ENCODE measurements at places on chromosomes 13 and 19.

- no peak for DNase-seq
These were observed 61.0 kb upstream of the F7 start for GRCh38 chr13:113044391-113045114.

GRCh38 chr19:34274827-34275625, 20.7 kb downstream of the GARRE1 start:
- no peak for DNase-seq

DNA sequence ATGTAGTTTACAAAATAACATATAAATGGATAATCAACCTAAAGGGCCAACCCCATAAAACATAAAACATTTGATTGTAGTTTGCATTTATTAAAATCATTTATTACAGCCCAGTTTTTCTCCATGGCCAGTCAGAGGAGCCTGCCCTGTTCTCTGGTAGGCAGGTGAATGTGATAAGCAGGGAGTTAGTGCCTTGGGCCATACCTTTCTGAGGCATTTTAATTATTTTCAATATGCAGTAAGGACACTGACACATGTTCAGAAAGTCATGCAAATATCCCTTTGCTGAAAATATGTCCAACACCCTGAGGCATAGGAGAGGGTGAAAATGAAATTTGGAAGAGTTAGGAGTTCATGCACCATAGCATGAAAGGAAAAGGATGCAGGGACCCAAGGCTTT, 242.6 kb upstream of the EDNRB start:
- DNase-seq = no peak

DNA sequence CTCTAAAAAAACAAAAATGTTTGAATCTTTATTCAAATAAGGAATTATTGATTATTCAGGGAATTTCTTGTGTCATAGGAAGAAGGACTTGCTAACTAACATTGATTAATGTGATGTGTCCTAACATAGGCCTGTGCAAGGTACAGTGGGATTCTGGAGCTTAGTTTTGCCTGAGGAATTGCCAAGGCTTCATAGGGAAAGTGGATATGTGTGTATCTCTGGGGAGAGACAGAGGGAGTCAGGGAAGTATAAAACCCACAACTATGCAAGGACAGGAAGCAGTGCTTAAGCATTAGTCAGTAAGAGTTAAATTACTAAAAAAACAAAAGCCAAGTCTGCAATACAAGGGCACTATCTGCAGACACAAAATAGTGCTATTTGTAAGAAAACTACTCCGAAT, 59.6 kb downstream of the WDFY2 start:
- no peak for DNase-seq

- no peak for DNase-seq
These were observed 21.7 kb downstream of the MAU2 start for GRCh38 chr19:19342086-19343015.

DNA sequence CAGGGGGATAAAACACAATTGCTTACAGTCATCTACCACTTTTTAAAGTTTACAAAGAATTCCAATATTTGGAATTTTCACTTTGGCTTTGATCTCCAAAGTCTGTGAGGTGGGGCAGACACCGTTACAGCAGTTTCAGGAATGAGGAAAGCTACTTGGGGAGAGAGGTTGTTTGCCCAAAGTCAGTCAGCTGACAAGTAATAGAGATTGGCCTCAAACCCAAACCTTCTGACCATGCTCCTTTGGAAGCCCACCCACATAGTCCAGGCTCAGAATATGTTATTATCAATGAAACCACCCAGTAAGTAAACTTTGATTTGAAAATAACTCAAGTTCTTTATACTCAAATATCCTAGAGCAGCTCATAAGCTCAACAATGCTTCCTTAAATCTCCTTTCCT, 29.0 kb downstream of the RXFP2 start:
- no peak for DNase-seq

- DNase-seq = no peak
These were observed 15.0 kb downstream of the ZNF114 start for GRCh38 chr19:48284896-48285295.

- no peak for DNase-seq
These were observed 25.8 kb upstream of the TMEM255B start for GRCh38 chr13:113732961-113733950.

GRCh38 chr13:102237230-102237629, 164.6 kb downstream of the FGF14 start:
- DNase-seq = no peak

DNA sequence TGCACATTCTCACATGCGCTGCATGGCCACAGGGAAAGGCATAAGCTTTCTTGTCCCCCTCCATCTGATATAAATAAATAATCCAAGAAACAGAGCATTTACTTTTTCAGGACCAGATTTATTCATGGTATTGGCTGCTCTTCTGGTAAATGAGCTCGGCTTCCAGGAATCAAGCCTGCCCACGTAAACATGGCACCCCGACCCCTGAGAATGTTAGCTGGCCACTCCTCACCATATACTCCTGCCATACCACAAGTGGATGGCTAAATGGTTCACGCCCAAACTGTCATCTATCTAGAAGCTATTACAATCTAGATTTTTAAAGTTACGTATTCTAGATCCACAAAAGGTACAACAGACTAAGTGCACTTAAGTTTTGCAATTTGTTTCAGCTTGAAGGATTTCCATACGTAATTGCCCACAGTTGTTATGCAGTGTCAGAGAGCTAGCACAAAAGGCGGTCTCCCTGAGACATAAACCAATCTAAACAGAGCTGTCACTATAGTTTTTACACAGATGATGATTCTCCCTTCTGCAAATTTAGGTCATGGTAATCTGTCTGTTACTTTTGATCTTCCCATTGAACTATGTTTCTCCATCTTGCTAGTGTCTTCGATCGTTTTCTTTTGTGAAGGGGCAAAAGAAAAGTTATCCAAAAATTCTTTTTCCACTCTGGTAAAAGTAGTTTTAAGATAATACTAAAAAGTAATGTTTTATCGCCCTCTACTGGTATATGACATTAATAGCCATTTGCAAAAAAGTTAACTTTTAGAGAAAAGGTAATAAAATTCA, 16.2 kb upstream of the FOXO1 start:
- no peak for DNase-seq

DNA sequence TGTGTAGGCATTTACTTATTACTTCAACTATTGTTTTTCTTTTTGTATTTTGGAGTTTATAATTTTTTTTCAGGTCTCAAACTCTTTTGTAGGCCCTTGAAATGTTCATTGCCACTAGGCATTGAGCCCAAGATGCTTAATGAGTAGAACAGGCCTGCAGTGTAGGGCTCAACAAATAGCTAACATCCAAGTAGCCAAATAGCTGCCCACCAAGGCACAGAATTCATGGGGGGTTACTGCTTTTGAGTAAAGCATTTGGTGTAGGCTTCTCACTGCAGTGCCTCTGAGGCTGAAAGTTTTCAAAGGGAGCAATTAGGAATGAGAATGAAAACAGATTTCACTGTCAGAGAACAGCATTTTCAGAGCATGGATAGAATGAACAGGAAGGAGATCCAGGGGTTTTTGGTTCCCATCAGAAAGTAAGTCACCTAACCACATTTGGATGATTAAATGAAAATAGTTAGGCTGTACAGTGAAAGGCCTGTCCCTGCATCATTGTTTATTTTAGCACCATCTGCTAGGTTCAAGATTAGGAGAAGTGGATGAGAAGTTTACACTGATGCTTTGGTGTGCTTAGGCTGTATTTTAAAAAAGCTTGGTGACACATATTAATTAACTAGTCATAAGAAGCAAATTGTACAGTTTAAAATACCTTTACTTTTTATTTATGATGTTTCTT, 61.0 kb downstream of the EDNRB start:
- no peak for DNase-seq

DNA sequence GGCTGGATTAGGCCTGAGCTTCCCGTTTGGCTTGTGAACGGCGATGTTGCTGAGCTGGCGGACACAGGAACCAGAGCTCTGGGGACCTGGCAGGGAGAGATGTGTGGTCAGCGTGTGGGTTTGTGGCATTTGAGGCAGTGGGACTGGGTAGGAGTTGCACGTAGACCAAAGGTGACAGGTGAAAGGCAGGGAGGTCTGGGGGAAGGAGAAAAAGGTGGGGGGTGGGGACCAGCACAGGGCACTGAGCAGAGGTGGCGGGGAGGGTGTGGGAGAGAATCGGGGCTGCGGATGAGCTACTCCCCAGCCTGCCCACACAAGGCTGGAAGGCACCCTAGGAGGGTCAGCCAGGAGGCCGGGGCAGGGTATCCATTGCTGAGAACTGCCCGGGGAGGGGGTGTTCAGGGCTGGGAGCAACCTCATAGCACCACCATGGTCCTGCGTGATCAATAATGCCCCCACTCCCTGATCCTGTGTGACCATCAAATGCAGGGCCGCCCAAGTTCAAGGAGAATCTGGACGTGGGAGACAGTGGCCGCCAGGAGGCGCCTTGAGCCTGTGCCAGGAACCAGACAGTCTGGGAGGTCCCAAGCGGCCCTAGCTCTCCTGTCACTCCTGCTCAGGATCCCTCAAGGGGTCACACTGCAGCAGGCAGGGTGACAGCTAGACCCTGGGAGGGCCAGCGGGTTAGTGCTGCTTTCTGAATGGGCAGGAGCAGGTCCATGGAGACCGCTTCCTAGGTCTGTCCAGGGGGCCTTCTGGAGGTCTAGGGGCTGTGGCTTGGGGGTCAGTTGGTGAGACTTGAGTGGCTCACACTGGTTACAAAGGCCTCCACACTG, 12.8 kb upstream of the SELENOW start:
- no peak for DNase-seq

DNA sequence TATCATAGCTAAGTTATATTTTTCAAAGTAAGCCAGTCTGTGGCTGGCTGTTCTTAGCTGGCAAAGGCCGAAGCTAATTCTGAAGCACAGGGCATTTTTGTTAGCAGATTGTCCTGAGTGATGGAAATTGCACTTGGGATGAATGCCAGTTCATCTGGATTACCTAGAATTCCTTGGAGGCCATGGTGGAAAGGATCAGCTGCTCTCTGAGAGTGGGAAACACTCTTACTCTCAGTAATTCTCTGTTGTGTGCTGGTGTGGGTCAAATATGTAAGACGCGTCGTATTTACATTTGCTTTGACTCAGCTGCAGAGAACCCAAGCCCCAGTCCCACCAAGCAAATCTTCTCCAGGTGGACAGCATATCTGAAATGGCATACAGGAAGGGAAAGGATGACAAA, 60.7 kb upstream of the C1QTNF9B start:
- no peak for DNase-seq

DNA sequence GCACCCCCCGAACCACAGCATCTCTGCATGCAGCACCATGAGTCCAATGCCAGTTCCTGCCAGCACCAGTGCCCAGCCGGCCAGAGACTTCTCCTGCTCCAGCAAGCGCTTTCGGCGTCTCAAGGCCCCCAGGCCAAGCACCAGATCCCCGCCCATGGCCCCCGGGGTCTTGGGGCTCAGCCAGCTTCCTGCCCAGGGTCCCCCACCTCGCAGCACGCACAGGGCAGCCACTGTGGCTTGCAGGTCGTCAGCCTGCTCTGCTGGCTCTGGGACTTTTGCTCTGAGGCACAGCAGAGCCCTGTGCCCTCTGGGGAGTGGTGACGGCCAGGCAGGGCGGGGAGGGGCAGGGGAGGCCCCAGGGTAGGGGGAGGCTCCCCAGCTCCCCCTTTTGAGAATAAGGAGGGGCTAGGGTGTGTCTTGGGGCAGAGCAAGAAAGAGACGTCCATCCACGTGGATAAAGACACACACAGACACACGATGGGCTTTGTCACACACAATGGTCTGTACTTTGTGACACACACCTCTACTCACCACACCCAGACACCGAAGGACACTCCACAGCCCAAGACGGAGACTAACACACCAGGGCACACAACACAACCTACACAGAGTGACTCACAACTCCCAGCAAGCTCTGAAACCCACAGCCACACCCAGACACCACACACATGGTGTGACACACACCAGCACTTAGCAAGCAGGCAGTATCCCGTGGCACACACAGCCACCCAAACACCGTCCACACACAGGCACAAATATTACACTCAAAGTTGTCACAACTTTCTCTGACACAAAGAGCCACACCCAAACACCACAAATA, at the start of gene KCNN4:
Gene KCNN4 (minus strand): TSS at position 268 of the 820 bp plus-strand sequence. CDS start 112 bp downstream, at position 156.
- no peak for DNase-seq

GRCh38 chr19:51439021-51439465, 19.2 kb downstream of the SIGLEC8 start:
- DNase-seq = no peak

- no peak for DNase-seq
These were observed 9.4 kb downstream of the SAMD4B start for GRCh38 chr19:39351537-39352064.

DNA sequence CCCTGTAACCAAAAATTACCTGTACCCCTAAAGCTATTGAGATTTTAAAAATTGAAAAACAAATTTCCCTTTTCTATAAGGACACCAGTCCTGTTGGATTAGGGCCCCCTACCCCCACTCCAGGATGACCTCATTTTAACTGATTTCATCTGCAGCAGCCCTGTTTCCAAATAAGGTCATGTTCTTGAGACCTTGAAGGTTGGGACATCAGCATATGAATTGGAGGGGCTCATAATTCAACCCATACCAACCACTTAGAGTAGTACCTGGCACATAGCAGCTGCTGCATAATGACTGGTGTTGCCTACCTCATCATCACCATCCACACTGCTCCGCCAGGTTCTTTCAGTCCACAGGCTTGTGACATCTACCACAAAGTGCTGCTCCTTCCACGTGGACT, 17.6 kb downstream of the ZNF71 start:
- DNase-seq = no peak

- no peak for DNase-seq
These were observed 69.7 kb upstream of the C13orf46 start for GRCh38 chr13:114043421-114044053.

- DNase-seq = no peak
These were observed 235.2 kb downstream of the SLITRK5 start for GRCh38 chr13:87906411-87906810.

DNA sequence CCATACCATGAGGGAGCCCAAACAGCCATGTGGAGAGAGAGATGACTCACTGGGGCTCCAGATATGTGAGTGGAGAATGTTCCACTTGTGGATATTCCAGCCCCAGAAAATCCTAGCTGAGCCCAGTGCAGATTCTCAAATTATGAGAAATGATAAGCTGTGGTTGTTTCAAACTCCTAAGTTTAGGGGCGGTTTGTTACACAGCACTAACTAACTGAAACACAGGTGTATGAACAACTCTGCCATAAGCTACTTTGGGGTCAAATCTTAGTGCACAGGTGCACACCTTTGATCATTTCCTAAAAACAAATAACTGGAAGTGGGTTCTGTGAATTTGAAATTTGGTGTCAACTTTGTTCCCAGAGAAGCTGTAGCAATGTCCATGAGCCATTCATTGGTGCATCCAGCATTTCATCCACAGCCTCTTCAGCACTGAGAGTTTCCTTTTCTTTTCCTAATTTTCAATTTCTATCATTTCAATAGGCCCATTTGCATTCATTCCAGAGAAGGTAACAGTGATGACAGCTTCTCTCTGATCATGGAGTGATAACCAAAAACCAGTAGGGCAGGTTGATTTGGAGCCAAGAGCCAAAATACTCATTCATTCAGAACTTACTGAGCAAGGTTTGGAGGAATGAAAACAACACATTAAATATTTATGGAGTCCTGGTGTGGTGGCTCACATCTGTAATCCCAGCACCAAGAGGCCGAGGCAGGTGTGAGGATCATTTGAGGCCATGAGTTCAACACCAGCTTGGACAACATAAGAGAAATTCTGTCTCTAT, 8.8 kb upstream of the CLPP start:
- DNase-seq = no peak

Data from NCI-H187 treated with DMSO at 0.1 percent for 48 hours (cell line).